Fibroblast of villous mesenchyme (primary cell): ENCODE measurements at places on chromosomes 7 and 10. TPM values are rescaled to one million over a fixed set of nuclear protein-coding genes. Genes with fewer than 3 reads are reported as not detected.

GRCh38 chr10:69802424-69803161, 887 bp downstream of the COL13A1 start:
- DNase-seq = peak; percentile 65

DNA sequence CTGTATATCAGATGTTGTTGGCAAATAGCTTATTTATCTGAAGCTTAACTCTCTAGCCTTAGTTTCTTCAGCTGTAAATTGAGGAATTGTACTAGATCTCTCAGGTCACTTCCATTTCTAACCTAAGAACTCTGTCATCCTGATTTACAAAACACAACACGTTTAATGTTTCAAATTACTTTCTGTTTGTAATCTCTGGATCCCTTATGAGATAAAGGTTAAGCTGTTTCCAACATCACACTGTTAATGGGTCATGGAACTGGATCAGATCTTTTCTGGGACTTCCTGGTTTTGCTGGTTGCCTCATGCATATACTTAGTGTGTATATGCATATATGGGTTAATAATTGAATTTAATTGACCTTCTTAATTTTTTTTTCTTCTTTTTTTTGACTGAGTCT, 9.9 kb downstream of the SAMD8 start:
- peak; percentile 56 for DNase-seq

C10orf90 gene
- not detected in 2 replicates for total RNA-seq

RAB18 gene
- total RNA-seq = 44.1 and 61.7 TPM in 2 replicates

DNA sequence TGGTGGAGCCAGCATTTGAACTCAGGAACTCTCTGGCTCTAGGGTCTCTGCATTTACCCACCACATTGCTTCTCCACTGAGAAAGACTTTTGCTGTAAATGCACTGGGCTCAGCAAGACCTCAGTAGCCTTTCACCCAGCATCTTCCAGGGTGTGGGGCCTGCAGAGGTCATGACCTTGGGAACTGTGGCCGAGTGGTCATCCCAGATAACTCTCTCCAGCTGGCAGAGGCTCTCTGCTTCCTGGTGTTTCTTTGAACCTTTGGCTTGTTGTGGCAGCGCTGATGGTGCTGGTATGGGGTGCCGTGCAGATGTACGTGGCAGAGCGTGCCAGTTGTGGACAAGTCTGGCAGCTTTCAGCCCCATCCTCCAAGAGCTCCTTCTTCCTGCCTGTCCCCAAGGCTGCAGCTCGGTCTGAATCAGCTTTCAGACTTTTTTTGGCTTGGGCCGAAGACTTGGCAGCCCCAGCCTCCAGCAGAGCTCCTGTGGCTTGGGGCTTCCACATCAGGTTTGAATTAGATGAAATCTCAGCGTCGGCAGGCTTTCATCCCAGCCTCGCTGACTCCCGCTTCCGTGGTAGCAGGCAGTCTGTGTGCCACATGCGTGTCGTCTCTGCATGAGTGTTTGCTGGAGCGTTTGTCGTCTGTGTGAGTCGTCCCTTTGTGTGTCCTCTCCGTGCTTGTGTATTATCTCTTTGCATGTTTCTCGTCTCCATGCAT, 21.5 kb downstream of the ADAMTS14 start:
- DNase-seq = peak; percentile 65

- DNase-seq = no peak
Observed at GRCh38 chr7:78080811-78081210, 282.2 kb downstream of the PHTF2 start.

- peak; percentile 71 for DNase-seq
Observed at GRCh38 chr7:42237811-42238541, 967 bp upstream of the GLI3 start.

DNA sequence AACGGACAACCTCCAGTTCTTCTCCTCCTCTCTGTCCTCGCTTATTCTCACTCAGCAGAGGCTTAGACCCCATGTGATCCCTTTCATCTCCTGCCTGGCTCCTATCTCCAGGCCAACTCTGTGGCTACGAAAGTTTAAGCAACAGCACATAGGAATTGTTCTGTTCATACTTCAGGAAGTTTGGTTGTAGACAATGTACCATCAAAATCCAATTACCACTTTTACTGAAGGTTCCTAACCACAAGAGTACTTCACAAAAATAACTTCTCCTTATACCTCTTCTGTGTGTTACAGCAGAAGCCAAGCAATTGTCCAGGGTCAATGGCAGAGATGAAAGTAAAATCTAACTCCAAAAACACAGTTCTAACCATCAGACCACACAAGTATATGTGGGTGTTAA, 80.0 kb downstream of the SLC25A13 start:
- no peak for DNase-seq

- DNase-seq = peak; percentile 46
Observed at GRCh38 chr10:75910032-75910431, 478.6 kb downstream of the LRMDA start.

GRCh38 chr10:31605861-31606525, 287.0 kb downstream of the ZEB1 start:
- peak; percentile 56 for DNase-seq

DNA sequence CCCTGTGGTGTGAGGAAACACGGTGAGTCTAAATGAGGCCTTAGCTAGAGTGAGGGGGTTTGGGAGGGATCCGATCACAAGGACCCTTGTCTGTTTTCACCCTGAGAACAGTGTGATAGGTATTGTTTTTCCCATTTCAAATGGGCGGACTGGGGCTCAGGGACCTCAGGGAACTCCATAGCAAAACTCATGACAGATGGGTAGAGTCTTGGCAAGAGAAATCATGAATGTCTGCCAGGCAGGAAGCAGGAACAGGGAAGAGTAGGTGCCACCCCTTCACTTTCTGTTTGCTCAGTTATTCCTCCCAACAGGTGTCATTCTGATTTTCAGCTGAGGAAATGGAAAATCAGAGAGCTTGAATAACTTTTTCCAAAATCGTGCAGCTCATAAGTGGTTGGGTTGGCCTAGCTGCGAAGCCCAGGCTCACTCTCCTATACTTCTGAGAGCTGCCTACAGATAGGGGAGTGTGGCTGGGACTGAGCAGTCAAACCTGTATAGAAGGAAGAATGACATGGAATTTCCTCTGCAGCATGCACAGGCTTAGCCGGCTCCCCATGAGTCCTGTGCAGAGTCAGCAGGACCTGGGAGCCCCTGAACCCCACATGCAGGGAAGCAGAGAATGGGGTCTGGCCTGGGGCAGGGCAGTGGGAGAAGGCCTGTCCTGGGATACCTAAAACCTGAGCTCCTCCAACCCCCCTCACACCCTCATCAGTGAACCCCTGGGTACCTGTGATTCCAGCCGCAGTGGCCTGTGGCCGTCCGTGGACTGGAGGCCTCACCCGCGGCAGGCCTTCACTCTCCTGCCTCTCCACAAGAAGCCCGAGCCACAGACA, 17.6 kb upstream of the C10orf105 start:
- DNase-seq = no peak

DNA sequence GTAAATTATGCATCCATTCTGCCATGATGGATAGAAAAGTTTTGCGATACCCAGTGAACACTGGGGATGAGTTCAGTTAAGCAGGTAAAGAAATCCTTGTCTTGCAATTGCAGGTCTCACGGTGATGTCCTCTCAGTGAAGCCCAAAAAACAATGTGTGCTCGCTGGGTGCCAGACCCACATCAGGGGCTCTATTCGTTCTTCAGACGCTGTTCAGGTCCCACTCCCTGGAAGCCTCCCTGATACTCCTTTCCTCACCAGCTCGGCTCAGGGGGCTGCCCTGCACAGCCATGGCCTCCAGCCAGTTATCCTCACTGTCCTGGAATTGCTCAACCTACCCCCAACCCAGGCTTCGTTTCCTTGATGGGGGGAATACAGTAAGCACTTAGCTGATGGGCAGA, 323.5 kb downstream of the ADARB2 start:
- DNase-seq = no peak

- DNase-seq = no peak
Observed at GRCh38 chr7:22444181-22444971, 55.6 kb downstream of the STEAP1B start.

- DNase-seq = no peak
Observed at GRCh38 chr10:132565516-132566209, 28.1 kb downstream of the INPP5A start.
